Lower lobe of right lung (tissue), 2 donors: ENCODE measurements at places on chromosomes 3 and 15. TPM values are rescaled to one million over a fixed set of nuclear protein-coding genes. Genes with fewer than 3 reads are reported as not detected.

The TRIM42 gene
- total RNA-seq = not detected

The SLC2A2 gene
- not detected for total RNA-seq

The FAM3D gene
- 5.8 TPM for total RNA-seq

The C15orf62 gene
- 2.4 TPM for total RNA-seq

The ITIH1 gene
- total RNA-seq = not detected

The DZIP3 gene
- 13.5 TPM for total RNA-seq

The CP gene
- total RNA-seq = 48.9 TPM

DNA sequence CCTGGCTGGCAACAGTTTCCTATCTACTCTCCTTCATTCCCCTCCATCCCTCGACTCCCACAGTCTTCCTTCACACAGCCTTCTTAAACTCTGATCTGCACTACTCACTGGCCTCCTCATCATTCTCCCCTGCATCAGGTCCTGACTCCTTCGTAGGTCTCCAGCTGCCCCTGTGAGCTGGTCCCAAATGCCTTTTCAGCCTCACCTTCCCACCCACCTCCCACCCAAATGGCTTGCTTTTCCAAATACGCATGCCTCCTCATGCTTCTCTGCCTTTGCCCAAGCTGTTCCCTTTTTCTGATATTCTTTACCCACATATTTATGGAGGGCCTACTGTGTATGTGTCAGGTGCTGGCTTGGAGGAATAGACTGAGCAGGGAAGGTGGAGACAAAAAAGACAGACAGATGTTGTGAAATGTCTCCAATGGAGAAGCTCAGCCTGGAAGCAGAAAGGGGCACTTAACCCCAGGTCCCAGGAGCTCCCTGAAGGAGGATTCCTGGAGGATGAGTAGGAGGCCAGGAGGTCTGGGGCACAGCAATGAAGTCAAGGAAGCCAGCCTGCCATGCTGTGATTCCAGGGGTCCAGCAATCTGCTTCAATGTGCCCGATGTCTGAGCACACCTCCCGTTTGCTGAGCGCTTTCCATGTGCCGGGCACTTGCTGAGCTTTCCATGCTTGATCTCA, 252.2 kb downstream of the SHQ1 start:
- H3K27me3 ChIP-seq = no peaks in the 10 kb centered on the region
- H3K4me3 ChIP-seq = no peak overlapping the region
- no peak for DNase-seq

DNA sequence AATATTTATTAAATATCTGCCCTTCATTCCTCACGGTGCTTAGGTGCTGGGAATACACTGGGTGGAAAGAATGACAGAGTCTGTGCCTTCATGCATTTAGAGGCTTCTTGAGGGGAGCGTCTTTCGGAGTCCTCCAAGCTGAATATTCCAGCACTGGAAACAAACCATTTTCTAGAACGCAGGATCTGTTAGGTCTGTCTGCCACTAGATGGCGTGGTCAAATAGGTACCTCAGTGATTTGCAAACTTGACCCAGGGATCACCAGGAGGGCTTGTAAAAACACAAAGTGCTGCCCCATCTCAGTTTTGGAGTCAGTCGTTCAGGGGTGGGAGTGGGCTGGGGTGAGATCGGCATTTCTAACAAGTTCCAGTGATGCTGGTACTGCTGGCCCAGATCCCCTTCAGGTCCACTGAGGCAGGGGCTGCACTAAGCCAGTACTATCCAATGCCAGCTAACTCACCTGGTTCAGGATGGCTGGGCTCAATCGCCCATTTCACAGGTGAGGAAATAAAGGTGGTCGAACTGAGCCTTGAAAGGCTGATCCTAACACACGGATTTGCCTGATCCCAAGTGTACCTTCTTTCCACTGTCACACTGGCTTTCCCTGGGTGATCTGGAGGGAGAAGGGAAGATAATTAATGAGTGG, 14.8 kb downstream of the ARNT2 start:
- no peak overlapping the region for H3K27ac ChIP-seq
- no peak for DNase-seq
- H3K27me3 ChIP-seq = no peaks in the 10 kb centered on the region
- peaks cover 8% of the 10 kb centered on the region for H3K4me1 ChIP-seq
- no peak overlapping the region for H3K4me3 ChIP-seq

GRCh38 chr3:64131725-64132469, 93.4 kb downstream of the PRICKLE2 start:
- DNase-seq = no peak
- no peaks in the 10 kb centered on the region for H3K36me3 ChIP-seq
- H3K4me1 ChIP-seq = no peaks in the 10 kb centered on the region
- no peak overlapping the region for H3K27ac ChIP-seq
- H3K4me3 ChIP-seq = no peak overlapping the region
- no peaks in the 10 kb centered on the region for H3K27me3 ChIP-seq

GRCh38 chr15:74768771-74769342, 13.0 kb upstream of the CSK start:
- peaks cover 3% of the 10 kb centered on the region for H3K27me3 ChIP-seq
- H3K4me1 ChIP-seq = peaks cover 14% of the 10 kb centered on the region
- H3K4me3 ChIP-seq = no peak overlapping the region
- no peak overlapping the region for H3K27ac ChIP-seq
- peak; percentile 75 for DNase-seq

DNA sequence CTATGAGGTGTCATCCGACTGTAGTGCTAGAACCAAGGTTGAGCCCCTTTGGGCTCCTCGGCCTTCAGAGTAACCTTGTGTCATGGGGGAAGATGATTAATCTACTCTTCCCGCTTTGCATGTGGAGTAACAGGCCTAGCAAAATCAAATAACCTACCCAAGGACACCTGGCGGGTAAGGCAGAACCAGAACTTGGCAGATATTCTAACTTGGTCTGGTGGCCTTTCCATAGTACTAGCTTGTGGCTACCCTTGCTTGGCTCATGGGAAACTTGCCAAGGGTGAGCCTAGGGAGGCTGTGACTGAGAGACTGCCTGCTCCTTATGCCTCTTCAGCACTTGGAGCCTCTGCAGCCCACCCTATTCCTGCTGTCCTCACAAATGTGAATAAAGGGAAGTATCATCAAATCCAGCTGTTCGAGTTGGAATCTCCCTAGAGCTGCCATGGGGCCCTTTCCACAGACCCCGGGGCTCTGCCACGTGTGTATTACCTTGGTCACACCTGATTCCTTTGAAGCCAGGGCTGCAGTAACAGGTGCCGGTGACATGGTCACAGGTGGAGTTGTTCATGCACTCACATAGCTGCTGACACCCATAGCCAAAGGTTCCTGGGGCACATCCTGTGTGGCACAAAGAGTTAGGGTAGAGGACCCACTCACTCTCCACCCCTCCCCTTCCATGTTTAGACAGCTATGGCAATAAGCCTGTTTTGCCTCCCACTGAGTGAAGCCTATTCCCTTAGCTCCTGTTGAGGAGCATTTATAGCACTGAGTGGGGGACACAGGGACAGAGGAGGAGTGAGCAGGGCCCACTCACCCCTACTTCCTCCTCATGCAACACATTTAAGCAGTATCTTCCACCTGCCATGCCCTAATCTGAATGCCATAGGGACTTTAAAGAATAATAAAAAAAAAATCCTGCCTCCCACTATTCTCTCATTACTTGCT, 46.0 kb downstream of the RAB11A start:
- DNase-seq = no peak
- no peak overlapping the region for H3K4me3 ChIP-seq
- H3K27me3 ChIP-seq = no peaks in the 10 kb centered on the region
- H3K4me1 ChIP-seq = peaks cover 12% of the 10 kb centered on the region
- peaks cover 24% of the 10 kb centered on the region for H3K36me3 ChIP-seq
- H3K27ac ChIP-seq = no peak overlapping the region

DNA sequence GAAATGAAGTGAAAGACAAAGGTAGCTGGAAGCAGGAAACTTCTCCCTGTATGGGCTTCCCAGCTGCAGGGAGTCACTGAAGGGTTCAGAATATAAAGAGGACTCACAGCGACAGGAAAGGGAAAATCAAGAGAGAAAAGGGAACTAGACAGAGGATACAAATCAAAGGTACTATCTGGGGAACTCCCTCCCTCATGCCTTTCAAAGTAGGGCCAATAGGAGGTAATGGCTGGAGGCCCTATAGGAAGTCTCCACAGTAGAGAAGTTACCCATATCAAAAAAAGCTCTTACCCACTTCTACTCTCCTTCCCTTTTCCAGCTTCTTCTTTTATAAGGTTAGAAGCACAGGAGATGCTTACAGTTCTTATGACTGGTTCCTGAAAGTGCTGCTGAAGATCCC, 43.5 kb downstream of the FMN1 start:
- peaks cover 38% of the 10 kb centered on the region for H3K4me1 ChIP-seq
- H3K27ac ChIP-seq = no peak overlapping the region
- DNase-seq = no peak
- H3K4me3 ChIP-seq = peak overlapping the region; percentile 27
- H3K27me3 ChIP-seq = no peaks in the 10 kb centered on the region
- no peaks in the 10 kb centered on the region for H3K36me3 ChIP-seq

DNA sequence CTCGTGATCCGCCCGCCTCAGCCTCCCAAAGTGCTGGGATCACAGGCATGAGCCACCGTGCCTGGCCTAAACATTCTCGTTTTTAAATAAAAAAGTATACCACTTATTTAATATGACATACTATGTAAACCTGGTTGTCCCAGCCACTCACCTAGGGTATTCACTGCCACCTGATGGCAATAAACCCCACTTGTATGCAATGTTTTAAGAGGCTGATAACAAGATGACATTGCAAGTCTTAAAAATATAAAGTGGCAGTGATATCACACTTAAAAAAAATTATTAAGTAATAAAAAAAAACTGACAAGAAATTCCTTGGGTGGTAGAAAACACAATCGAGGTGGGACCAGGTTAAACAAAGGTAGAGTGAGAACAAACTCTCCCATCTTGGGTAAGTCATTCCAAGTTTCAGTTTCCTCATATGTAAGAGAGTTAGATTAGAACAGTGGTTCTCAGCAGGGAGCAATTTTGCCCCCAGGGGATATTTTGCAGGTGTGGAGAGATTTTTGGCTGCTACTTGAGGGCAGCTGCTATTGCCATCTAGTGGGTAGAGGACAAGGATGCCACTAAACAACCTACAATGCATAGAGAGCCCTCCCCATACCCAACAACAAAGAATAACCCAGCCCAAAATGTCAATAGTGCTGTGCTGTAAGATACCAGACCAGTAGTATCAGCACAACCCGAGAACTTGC, 14.5 kb downstream of the ARF4 start:
- H3K27ac ChIP-seq = no peak overlapping the region
- peaks cover 45% of the 10 kb centered on the region for H3K4me1 ChIP-seq
- H3K27me3 ChIP-seq = no peaks in the 10 kb centered on the region
- peaks cover 64% of the 10 kb centered on the region for H3K36me3 ChIP-seq

- no peaks in the 10 kb centered on the region for H3K4me1 ChIP-seq
- H3K4me3 ChIP-seq = no peak overlapping the region
- DNase-seq = no peak
- no peaks in the 10 kb centered on the region for H3K36me3 ChIP-seq
Observed at GRCh38 chr3:83039422-83039821, 1278.0 kb upstream of the GBE1 start.

- H3K4me1 ChIP-seq = no peaks in the 10 kb centered on the region
- no peak overlapping the region for H3K27ac ChIP-seq
- no peaks in the 10 kb centered on the region for H3K36me3 ChIP-seq
- no peaks in the 10 kb centered on the region for H3K27me3 ChIP-seq
- H3K4me3 ChIP-seq = no peak overlapping the region
Observed at GRCh38 chr15:44207643-44208042, 12.6 kb upstream of the FRMD5 start.

- DNase-seq = no peak
- H3K4me3 ChIP-seq = peak overlapping the region; percentile 85
- H3K4me1 ChIP-seq = peaks cover 25% of the 10 kb centered on the region
- no peaks in the 10 kb centered on the region for H3K27me3 ChIP-seq
Observed at GRCh38 chr15:83206526-83207008, 1.1 kb downstream of the HDGFL3 start.

- no peak overlapping the region for H3K27ac ChIP-seq
- no peaks in the 10 kb centered on the region for H3K36me3 ChIP-seq
- DNase-seq = no peak
- no peaks in the 10 kb centered on the region for H3K4me1 ChIP-seq
- H3K4me3 ChIP-seq = no peak overlapping the region
- H3K27me3 ChIP-seq = no peaks in the 10 kb centered on the region
Observed at GRCh38 chr3:189833266-189833665, 202.1 kb downstream of the TP63 start.

GRCh38 chr3:193798051-193798450, 205.0 kb downstream of the OPA1 start:
- H3K4me3 ChIP-seq = no peak overlapping the region
- H3K27ac ChIP-seq = no peak overlapping the region
- peaks cover 10% of the 10 kb centered on the region for H3K4me1 ChIP-seq
- H3K36me3 ChIP-seq = no peaks in the 10 kb centered on the region
- no peaks in the 10 kb centered on the region for H3K27me3 ChIP-seq
- DNase-seq = no peak

GRCh38 chr3:120487191-120487650, 36.4 kb upstream of the FSTL1 start:
- H3K4me3 ChIP-seq = no peak overlapping the region
- H3K27me3 ChIP-seq = no peaks in the 10 kb centered on the region
- no peak for DNase-seq
- H3K36me3 ChIP-seq = no peaks in the 10 kb centered on the region

DNA sequence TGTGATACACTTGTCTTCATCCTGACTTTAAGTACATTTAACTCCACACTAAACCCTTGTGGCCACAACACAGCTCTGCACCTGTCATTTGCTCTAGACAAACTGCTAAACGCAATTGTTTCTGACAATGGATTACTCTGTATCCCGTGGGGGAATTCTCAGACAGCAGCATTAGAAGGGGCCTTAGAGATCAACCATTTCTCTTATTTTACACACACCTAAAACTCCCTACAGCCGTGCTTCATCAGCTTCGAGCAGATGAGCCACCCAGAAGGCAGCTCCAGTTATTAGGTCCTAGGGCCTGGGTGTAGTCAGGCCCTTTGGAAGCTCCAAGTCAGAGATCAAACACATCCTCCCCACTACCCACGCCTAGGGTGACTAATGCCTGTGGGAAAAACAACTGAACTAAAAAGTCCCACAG, 1.3 kb upstream of the IL12A start:
- DNase-seq = no peak
- no peaks in the 10 kb centered on the region for H3K27me3 ChIP-seq
- no peaks in the 10 kb centered on the region for H3K36me3 ChIP-seq
- H3K4me3 ChIP-seq = no peak overlapping the region
- H3K27ac ChIP-seq = peak overlapping the region; percentile 4

GRCh38 chr15:34584330-34584668, 848 bp upstream of the GOLGA8B start:
- peak overlapping the region; percentile 80 for H3K4me3 ChIP-seq
- no peaks in the 10 kb centered on the region for H3K36me3 ChIP-seq
- no peak for DNase-seq
- peaks cover 15% of the 10 kb centered on the region for H3K4me1 ChIP-seq

GRCh38 chr15:83164771-83165404, 42.7 kb downstream of the HDGFL3 start:
- H3K36me3 ChIP-seq = no peaks in the 10 kb centered on the region
- H3K4me3 ChIP-seq = no peak overlapping the region
- no peak for DNase-seq
- H3K27ac ChIP-seq = no peak overlapping the region

- H3K4me3 ChIP-seq = no peak overlapping the region
- H3K27me3 ChIP-seq = no peaks in the 10 kb centered on the region
- DNase-seq = peak; percentile 32
Observed at GRCh38 chr3:195099951-195100785, 170.8 kb downstream of the XXYLT1 start.
